Renal cortical epithelial cell (primary cell): ENCODE measurements at places on chromosomes 7 and 10. TPM values are rescaled to one million over a fixed set of nuclear protein-coding genes. Genes with fewer than 3 reads are reported as not detected.

The TLL2 gene
- total RNA-seq = 14.1 and 21.4 TPM in 2 replicates

The BLNK gene
- total RNA-seq = 0.35 and 2.8 TPM in 2 replicates

The CYP2C19 gene
- 0.05 TPM in 1 of 2 replicates, not detected in the other for total RNA-seq

The TFEC gene
- total RNA-seq = 0.17 and 0.80 TPM in 2 replicates

The NCF1 gene
- total RNA-seq = 0.10 TPM in 1 of 2 replicates, not detected in the other

The AKR1C2 gene
- 1.9 and 6.5 TPM in 2 replicates for total RNA-seq

The HMX2 gene
- not detected in 2 replicates for total RNA-seq

The SLC29A4 gene
- total RNA-seq = 2.6 and 39.0 TPM in 2 replicates

The JCAD gene
- total RNA-seq = 3.3 and 8.2 TPM in 2 replicates

The CNNM1 gene
- 0.35 and 1.3 TPM in 2 replicates for total RNA-seq
